ENCODE measurements at places on chromosomes 4 and X.

- DNase-seq, result no peak
Measured at GRCh38 chr4:177177541-177178081, 132.1 kb upstream of the NEIL3 start.

DNA sequence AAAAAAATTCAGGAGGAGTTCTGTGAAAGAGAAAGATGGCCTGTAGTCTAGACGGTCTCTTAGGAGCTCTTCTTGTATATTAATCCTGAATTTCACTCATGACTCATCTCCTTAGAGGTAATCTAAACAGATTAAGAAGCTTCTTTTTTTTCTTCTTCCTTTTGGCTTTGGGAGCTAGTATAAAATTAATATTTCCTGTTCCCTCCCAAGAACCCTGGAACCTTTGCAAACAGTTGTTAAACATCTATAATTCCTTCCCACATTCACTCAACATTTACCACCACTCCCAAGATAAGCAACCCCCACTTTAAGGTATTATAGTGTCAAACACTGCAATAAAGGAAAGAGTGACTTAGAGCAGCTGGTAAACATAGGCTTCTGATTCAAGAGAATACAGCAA lies 146.4 kb upstream of the EDNRA start:
- no peak for DNase-seq

DNA sequence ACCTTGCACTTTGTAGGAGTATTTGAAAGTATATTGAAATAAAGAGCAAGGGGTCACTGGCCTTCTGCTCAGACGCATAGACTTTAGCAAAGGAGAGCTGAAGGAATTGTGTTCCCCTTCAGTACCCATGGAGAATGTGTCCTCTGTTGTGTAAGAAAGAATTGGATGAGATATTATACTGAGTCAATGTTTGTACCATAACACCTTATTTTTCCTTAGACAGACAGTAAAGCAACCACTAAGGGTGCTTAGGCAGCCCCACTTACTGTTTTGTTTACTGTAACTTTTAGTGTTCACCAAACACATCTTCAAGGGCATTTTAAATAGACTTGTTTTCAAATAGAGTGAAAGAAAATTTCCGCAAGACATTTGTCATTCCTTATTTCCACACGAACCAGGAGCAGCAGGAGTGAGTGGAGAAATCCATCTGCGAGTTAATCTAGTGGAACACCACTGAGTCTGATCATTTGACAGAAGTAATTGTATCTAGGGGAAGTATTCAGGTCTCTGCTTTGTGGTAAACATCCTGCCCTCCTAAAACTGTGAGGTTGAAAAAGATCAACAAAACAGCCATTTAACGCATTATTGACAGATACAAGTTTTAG lies 89.5 kb downstream of the SLIT2 start:
- no peak for DNase-seq

DNA sequence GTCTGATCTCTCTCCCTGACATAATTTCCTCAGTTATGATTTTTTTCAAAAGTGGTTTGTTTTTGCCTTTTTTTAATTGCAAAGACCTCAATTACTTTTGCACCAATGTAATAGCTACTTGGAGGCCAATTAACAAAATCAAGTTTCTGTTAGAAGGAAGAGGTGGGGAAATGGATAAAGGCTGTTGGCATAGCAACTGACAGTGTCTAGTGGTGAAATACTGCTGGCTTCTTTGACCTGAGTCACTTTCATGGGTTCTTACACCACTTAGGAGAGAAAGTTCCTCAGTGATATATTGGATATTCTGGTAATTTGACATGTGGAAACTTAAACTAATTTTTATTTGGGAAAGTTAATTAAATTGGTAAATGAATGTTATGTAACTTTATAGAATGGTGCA lies 26.5 kb upstream of the ATP8A1 start:
- no peak for DNase-seq

DNA sequence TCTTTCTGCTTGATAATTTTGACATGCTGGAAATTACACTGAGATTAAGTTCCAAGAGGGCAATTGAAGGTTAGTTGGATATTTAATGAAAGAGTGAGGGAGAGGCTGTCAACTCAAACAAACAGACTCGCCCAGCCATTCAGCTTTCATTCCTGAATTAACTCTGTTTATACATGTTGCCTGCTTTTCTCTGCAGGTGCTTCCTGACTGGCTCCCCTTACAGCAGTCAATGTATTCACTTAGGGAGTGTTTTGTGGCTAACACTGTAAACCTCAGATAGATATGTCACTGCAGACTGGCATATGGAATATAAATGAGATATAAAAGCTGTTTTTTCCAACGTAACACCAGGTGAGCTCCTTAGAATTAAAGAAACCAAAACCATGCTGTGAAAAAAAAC lies 28.7 kb downstream of the TMPRSS11A start:
- DNase-seq, result no peak

DNA sequence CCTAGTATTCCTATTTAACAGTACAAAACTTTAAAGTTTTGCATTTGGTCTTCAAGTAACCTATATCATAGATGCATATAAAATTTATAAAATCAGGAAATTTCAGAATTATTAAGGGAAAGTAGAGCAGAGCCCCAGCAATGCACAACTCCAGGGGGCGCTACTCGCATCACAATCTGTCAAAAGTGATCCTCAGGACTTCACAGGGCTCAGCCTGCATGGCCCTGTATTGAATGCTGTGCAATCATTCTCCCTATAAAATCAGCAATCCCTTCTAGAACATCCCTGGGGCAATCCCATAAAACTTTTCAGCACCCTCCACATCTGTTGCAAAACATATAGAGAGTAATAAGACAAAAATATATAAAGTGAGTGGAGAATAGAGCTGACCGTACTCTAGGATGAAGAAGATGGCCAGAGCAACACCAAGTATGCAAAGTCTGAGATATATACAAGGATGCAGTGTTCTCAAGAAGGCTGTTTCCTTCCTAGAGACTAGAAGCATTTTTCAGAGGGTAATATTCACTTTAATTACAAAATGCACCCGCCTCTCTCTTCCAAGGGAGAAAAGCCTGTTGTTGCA lies 12.5 kb upstream of the PPARGC1A start:
- no peak for DNase-seq

DNA sequence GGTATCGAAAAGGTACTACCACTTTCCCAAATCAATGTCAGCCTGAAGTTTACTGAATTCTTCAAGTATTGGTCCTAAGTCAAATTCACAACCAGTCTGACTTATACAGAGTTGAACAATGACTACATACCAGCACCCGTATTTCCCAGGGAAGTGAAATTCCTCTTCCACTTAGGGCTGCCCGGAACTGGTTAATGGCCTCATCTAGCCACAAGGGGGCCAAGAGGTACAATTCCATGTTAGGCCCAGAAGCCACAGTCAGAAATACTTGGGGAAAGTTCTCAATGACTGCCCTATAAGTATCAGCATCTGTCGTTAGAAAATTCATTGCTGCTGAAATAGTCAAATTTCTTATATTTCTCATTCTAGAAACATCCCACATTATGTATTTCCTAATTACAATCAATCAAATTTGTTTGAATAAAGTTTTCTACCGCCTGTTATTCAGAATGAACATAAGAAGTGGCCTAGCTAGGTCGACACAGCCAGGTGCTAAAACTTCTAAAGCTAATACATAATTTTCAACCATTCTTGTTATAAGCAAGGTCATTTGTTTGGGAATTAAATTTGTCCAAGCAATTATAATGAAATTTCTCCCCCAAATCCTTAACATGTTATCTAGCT lies 5.6 kb upstream of the PCDH7 start:
- DNase-seq, result no peak

GRCh38 chr4:41024556-41025491 lies 189.5 kb downstream of the APBB2 start:
- DNase-seq, result no peak

- peak; percentile 24 for DNase-seq
Measured at GRCh38 chrX:1074755-1075154, 137.7 kb downstream of the CRLF2 start.

GRCh38 chr4:4627906-4628305 lies 86.1 kb upstream of the STX18 start:
- no peak for DNase-seq

GRCh38 chr4:85701861-85702321 lies 226.9 kb downstream of the ARHGAP24 start:
- no peak for DNase-seq

GRCh38 chr4:174764105-174764729 lies 64.8 kb downstream of the GLRA3 start:
- no peak for DNase-seq

DNA sequence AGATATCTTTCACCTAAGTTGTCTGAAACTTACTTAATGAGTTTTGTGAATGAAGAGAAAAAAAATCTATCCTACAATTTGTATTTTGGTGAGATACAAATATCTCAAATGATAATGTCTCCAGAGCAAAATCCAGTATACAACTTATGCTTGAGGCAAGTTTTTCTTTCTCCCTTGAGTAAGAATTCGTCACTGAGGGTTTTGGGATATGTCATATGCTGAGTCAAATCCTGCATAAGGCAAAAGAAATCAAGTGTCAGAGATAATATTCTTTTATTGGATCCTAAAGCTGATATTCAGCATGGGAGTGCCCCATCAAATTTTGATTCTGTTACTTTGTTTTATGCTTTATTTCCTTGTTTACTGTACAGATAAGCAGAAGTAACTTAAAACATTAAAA lies 1308.6 kb downstream of the ARAP2 start:
- DNase-seq, result no peak

DNA sequence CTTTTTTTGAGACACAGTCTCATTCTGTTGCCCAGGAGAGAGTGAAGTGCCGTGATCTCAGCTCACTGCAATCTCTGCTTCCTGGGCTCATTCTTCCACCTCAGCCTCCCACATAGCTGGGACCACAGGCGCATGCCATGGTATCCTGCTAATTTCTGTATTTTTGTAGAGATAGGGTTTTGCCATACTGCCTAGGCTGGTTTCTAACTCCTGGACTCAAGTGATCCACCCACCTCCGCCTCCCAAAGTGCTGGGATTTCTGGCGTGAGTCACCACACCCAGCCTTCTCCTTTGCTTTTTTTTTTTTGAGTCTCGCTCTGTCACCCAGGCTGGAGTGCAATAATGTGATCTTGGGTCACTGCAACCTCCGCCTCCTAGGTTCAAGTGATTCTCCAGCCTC lies 94.1 kb downstream of the PDS5A start:
- no peak for DNase-seq

DNA sequence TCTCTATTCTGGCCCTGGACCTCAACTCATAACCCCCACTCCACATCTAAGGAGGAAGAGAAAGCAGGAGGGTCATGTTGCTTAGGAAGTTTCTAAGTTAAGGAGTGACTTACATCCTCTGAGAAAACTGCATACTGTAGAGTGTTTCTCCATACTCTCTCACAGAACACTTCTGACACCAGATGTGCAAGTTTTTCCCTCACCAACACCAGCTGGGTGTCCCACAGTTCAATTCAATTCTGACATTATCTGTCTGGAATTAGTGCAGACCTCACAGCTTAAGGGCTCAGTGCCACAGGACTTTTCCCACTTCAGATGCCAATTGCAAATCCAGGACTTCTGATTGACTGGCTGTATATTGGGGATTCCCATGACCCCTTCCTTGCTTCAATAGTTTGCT lies 89.0 kb upstream of the SFRP2 start:
- no peak for DNase-seq

DNA sequence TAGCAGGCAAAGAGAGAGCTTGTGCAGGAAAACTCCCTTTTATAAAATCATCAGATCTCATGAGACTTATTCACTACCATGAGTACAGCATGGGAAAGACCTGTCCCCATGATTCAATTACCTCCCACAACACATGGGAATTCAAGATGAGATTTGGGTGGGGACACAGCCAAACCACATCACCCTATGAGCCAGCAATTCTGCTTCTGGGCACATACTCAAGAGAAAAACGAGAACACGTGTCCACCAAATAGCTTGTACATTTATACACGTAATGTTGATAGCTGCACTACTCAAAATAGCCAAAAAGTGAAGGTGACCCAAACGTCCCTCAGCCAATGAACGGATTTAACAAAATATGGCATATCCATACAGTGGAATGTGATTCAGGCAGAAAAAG lies 94.5 kb upstream of the DHRSX start:
- no peak for DNase-seq

GRCh38 chr4:900721-901120 lies 31.4 kb downstream of the GAK start:
- no peak for DNase-seq

GRCh38 chr4:84666439-84666838 lies 83.5 kb downstream of the CDS1 start:
- no peak for DNase-seq

- no peak for DNase-seq
Measured at GRCh38 chr4:110614976-110615352, 7.9 kb downstream of the PITX2 start.

DNA sequence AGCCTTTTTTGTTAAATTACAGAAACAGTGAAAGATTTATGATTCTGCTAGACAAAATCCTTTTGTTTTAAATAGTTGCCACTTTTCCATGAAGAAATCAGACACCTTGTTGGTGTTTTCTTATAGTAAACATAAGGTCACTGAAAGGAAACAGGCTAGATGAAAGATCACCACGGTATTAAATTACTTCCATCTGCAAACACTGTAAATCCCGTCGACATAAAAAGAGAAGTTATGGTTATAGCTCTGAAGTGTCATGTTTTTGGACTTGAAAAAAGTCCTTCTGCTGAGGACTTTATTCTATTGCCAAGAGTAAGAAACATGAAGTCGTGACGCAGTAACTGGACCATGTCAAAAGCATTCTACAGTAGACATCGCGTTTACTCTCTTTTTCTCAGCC lies 567.6 kb upstream of the SLIT2 start:
- DNase-seq, result no peak

- no peak for DNase-seq
Measured at GRCh38 chr4:10032625-10033024, 11.3 kb upstream of the SLC2A9 start.

GRCh38 chr4:163758032-163758431 lies 263.5 kb downstream of the TMA16 start:
- DNase-seq, result no peak

GRCh38 chrX:114842181-114842580 lies 175.2 kb downstream of the IL13RA2 start:
- no peak for DNase-seq

DNA sequence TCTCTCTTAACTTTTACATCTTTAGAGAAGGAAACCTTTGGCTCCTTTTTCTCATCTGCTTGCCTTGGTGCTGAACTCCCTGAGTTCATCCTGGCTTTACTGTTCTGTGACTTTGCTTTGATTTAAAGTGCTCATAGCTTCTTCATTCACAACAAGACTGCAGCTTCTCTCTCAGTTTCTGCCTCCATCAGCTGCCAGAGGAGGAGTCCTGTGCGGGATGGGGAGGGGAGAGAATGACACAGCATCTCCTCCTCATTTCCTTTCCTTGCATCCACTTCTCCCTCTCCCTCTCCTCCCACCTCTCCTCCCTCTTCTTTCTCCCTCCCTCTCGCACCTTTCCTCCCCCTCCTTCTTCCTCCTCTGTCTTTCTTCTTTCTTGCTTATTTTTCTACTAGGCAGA lies 42.0 kb downstream of the CBLL2 start:
- DNase-seq, result no peak

GRCh38 chr4:114025176-114025777 lies 45.8 kb upstream of the ARSJ start:
- no peak for DNase-seq

GRCh38 chr4:100789991-100790390 lies 272.2 kb upstream of the EMCN start:
- DNase-seq, result no peak

GRCh38 chr4:150475763-150476162 lies 106.2 kb upstream of the MAB21L2 start:
- no peak for DNase-seq
